GM23338 (cell line): ENCODE measurements at places on chromosomes 11 and 22. TPM values are rescaled to one million over a fixed set of nuclear protein-coding genes. Genes with fewer than 3 reads are reported as not detected.

DNA sequence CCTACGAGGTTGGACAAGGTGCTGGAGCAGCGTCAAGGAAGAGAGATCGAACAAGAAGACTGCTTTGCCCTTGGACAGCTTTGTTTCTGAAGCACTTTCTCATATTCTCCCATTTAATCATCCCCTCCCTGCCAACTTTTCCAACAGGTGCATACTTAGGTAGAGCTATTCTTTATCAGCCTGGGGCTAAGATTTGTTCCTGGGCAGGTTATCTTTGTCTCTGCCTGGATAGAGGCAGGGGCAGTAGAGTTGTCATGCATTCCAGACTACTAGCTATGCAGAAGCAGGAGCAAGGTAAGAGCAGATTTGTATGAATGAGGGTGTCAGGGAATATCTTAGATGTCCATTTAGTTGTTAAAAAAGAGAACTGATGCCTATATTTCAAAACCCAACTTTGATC lies 82.3 kb downstream of the PTPRJ start:
- DNase-seq: no peak
- no peaks in the 10 kb centered on the region for H3K36me3 ChIP-seq

DNA sequence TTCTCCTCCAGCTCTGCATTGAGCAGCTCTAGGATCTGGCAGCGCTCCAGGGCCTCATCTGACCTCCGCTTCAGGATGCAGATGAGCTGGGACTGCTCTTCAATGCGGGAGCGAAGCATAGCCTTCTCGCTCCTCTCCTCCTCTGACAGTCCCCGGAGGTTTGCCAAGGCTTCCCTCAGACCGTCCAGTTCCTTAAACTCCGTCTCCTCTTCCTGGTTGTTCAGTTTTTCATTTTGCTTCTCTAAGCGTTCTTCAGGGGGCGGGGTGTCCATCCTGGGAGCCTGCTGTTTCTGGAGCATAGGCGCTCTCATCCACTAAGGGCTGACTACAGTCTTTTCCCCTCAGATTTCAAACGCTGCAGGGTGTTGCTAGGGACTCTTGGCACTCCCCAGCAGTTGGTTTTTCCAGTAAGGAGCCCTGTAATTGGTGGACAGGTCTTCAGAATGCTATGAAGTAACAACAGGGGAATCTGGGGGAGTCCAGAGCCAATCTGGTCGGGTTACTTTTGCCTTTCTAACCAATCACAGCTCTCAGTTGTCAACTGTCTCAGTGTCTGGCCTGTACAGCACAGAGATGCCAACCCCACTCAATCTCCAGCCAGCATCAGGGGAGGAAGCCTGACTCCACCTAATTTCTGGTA lies at the start of gene CCDC89:
Gene CCDC89, minus strand, starts transcription at position 376 of the 640 bp plus-strand sequence. Its CDS starts 65 bp downstream, at position 311.
- H3K27ac ChIP-seq: no peak within 1 kb of the TSS
- H3K27me3 ChIP-seq: no peaks in the 10 kb centered on the region

DNA sequence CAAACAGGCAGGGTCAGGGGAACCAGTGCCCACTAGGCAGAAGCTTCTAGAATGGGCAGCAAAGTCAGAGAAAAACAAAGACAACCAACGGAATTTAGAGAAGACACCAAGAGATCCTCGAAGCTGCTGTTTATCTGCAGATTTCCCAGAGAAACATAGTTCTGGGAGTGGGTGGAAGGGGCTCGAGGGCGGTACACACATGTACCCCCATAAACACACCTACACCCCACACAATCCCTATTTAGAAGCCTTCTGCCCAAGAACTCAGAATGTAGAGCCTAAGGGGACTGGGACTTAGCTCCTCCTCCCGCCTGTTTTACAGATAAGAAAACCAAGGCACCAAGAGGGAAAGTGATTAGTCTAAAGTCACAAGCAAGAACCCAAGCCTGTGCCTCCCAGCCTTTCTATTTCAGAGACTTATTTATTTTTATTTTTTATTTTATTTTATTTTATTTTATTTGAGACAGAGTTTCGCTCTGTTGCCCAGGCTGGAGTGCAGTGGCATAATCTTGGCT lies 6.4 kb downstream of the NPTXR start:
- H3K27ac ChIP-seq: no peak overlapping the region
- no peaks in the 10 kb centered on the region for H3K36me3 ChIP-seq
- H3K4me1 ChIP-seq: peaks cover 19% of the 10 kb centered on the region

GRCh38 chr11:123357990-123358827 lies 71.9 kb upstream of the GRAMD1B start:
- H3K27me3 ChIP-seq: peaks cover 64% of the 10 kb centered on the region
- DNase-seq: peak; percentile 64
- peak overlapping the region; percentile 61 for H3K4me3 ChIP-seq

DNA sequence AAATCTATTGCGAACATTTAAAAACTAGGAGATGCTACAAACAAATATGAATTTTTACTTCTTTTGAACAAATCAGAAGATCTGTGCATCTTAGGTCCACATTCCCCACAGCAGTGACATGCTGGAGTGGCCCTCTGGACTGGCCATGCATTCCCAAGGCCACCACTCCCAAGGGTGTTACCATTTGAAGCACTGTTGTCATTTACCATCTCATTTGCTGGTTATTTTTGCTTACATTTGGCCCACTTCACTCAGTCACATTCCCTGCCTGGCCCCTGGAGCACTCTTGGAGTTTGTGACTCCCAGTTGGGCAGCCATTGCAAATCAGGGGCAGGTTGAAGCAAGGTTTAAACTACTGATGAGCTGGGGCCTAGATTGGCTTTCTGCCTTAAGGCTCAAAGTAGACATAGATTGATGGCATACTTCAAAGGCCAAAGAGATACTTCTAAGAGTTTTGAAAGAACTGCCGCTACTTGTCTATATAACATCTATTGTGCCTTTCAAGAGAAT lies 8.5 kb upstream of the ZNRF3 start:
- H3K4me3 ChIP-seq: no peak overlapping the region
- H3K36me3 ChIP-seq: no peaks in the 10 kb centered on the region
- no peaks in the 10 kb centered on the region for H3K27me3 ChIP-seq
- no peak for DNase-seq
- no peaks in the 10 kb centered on the region for H3K4me1 ChIP-seq

The RBMXL2 gene
- total RNA-seq: 0.17 TPM in 1 of 2 replicates, not detected in the other

DNA sequence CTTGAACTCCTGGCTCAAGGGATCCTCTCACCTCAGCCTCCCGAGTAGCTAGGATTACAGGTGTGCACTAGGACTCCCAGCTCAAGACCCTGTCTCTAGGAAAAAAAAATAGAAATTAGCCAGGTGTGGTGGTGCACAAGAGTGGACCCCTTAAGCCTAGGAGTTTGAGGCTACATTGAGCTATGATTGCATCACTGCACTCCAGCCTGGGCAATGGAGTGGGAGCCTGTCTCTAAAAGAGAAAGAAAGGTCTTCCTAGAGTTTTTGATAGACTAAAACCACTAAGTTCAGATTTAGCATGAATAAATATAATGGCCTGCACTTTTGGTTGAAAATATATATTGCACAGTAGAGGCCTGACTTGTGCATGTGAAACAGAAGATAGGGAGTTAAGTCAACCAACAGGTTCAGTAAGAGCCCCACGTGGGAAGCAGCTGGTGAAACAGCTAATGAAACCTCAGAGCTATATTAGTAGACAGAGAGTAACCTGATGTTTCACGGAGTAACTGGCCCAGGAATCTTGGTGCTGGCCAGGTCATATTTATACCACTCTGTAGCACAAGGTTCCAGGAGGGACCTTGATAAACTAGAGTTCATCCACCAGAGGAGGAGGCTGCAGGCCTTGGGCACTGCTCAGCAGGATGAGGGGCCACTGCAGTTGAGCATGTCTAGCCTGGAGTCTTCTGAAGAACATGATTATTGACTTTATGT lies 4.6 kb upstream of the MICAL3 start:
- no peak for DNase-seq
- H3K27ac ChIP-seq: no peak overlapping the region
- H3K36me3 ChIP-seq: no peaks in the 10 kb centered on the region
- peaks cover 34% of the 10 kb centered on the region for H3K27me3 ChIP-seq
- no peaks in the 10 kb centered on the region; the same call in 1 of the 2 replicates for H3K4me1 ChIP-seq

The CHRM4 gene
- 0.93 and 0.97 TPM in 2 replicates for total RNA-seq

The ARHGAP20 gene
- 0.31 and 0.54 TPM in 2 replicates for total RNA-seq

DNA sequence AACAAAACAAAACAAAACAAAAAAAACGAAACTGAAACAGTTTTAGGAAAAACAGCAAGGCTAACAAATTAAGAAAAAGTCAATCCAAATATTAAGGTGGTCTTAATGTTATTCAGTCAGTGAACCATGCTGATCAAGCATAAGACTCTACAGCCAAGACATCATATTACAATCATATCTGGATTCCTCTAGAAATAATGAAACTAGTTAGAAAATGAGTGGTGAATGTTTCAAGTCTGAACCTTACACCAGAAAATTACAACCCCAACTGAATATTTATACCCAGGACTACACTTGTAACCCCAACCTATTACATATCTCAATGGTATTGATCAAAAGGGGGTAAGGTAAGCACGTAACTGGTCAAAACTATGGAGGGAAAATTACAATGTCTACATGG lies 48.8 kb downstream of the ACAT1 start:
- H3K27ac ChIP-seq: no peak overlapping the region
- H3K4me3 ChIP-seq: no peak overlapping the region
- peaks cover 45% of the 10 kb centered on the region for H3K36me3 ChIP-seq
- no peaks in the 10 kb centered on the region for H3K27me3 ChIP-seq
- no peaks in the 10 kb centered on the region for H3K4me1 ChIP-seq

DNA sequence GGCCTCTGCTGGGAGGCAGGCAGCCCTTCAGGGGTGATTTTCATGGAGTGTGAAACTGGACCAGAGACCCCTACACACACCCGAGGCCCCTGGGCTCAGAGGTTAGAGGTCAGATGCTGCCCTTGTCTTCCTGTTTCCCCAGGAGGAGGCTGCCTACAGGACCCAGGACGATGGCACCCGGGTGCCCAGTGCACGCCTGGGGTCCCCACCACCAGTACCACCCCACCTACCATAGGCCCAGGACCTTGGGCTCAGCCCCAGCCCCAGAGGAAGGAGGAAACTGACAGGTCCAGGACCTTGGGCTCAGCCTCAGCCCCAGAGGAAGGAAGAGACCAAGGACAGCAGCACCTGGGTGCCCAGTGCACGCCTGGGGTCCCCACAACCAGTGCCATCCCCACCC lies 79.2 kb downstream of the BRD1 start:
- no peaks in the 10 kb centered on the region for H3K4me1 ChIP-seq
- no peak overlapping the region for H3K4me3 ChIP-seq
- 0 out of 2 replicates have a peak, but pooled peaks cover 6% of the 10 kb centered on the region for H3K36me3 ChIP-seq
- no peak overlapping the region for H3K27ac ChIP-seq
- H3K27me3 ChIP-seq: no peaks in the 10 kb centered on the region

DNA sequence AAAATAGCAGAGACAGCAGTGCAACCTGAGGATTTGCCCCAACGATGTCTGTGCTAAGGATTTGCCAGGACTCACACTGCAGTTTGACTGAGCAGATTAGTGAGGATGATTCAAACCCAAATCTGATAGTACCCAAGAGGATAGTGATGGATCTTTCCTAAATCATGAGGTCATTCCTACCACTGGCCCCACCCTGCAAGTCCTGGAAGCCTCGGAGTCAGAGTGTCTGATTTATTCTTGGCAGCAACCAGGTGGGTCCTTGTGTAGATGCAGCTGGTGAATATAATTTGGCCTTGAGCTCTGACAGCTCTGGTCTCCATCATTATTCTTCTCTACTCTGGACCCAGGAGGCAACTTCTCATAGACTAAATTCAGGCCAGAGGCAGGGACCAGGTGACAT lies 179.3 kb upstream of the RAG2 start:
- no peak overlapping the region for H3K27ac ChIP-seq
- no peak for DNase-seq
- H3K4me1 ChIP-seq: no peaks in the 10 kb centered on the region
- H3K4me3 ChIP-seq: no peak overlapping the region

The XNDC1N gene
- 13.0 and 19.5 TPM in 2 replicates for total RNA-seq

GRCh38 chr22:46563381-46564083 lies 26.1 kb upstream of the CELSR1 start:
- no peaks in the 10 kb centered on the region for H3K36me3 ChIP-seq
- no peaks in the 10 kb centered on the region for H3K27me3 ChIP-seq
- DNase-seq: peak; percentile 82
- no peaks in the 10 kb centered on the region for H3K4me1 ChIP-seq
- H3K4me3 ChIP-seq: no peak overlapping the region
- no peak overlapping the region for H3K27ac ChIP-seq

GRCh38 chr11:67057205-67057672 lies 592 bp downstream of the RHOD start:
- H3K27ac ChIP-seq: no peak overlapping the region
- H3K27me3 ChIP-seq: peaks cover 8% of the 10 kb centered on the region
- peak overlapping the region; percentile 74 for H3K4me3 ChIP-seq
- H3K36me3 ChIP-seq: no peaks in the 10 kb centered on the region
- DNase-seq: no peak

- H3K27me3 ChIP-seq: no peaks in the 10 kb centered on the region
- no peak overlapping the region for H3K4me3 ChIP-seq
- no peaks in the 10 kb centered on the region for H3K4me1 ChIP-seq
- H3K36me3 ChIP-seq: no peaks in the 10 kb centered on the region
Observed at GRCh38 chr11:1479006-1479677, 7.4 kb downstream of the MOB2 start.

The MUC6 gene
- total RNA-seq: not detected in 2 replicates

GRCh38 chr11:87083029-87083428 lies 45.3 kb downstream of the TMEM135 start:
- no peak overlapping the region for H3K27ac ChIP-seq
- H3K27me3 ChIP-seq: no peaks in the 10 kb centered on the region
- no peak overlapping the region for H3K4me3 ChIP-seq
- peak; percentile 63 for DNase-seq

The RASGRP2 gene
- 30.1 and 34.4 TPM in 2 replicates for total RNA-seq

The H19 gene
- total RNA-seq: 0.76 TPM in 1 of 2 replicates, not detected in the other

GRCh38 chr11:69962152-69962551 lies 116.0 kb upstream of the ANO1 start:
- H3K27me3 ChIP-seq: no peaks in the 10 kb centered on the region
- H3K4me1 ChIP-seq: peaks cover 15% of the 10 kb centered on the region
- H3K4me3 ChIP-seq: no peak overlapping the region
- H3K36me3 ChIP-seq: no peaks in the 10 kb centered on the region
- no peak overlapping the region for H3K27ac ChIP-seq

The ACR gene
- total RNA-seq: 2.2 TPM in 1 of 2 replicates, not detected in the other

DNA sequence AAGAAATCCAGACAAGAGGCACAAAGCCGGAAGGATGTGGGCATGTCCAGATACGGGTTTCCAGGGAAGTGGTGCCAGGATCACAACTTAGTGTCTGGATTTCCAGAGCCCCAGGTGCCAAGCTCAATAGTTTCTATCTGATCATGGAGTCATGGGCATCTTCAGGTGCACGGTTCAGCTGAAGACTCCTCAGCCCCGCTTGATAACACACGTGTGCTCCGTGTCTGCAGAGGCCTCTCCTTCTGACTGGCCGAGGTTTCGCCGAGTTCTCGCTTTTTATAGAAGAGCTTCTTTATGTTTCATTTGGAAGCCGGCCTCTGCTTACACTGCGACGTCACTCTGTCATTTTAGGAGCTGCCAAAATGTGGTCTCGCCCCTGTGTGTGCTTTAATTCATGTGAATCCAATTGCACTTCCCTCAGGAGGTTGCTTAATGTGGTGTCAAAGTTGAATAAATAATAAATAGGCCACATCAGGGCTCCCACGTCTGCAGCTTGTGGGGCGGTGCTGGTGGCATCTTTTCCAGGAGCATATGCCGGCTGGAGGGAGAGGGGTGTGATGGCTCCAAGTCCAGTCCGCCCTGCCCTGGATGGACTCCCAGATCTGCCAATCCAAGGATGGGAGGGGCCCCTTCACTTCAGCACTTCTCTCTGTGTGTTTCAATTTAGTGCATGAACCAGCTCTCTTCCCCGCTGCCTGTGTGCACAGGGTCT lies 1410.8 kb downstream of the TBC1D22A start:
- no peak for DNase-seq
- no peak overlapping the region for H3K4me3 ChIP-seq
- no peaks in the 10 kb centered on the region for H3K27me3 ChIP-seq
- no peak overlapping the region for H3K27ac ChIP-seq
- no peaks in the 10 kb centered on the region for H3K36me3 ChIP-seq
- H3K4me1 ChIP-seq: no peaks in the 10 kb centered on the region

The PAMR1 gene
- 2.5 and 3.1 TPM in 2 replicates for total RNA-seq

The MMP27 gene
- total RNA-seq: not detected in 2 replicates

- no peaks in the 10 kb centered on the region for H3K27me3 ChIP-seq
- H3K27ac ChIP-seq: peak overlapping the region; percentile 94
- peak overlapping the region; percentile 41 for H3K4me3 ChIP-seq
- DNase-seq: no peak
- H3K4me1 ChIP-seq: peaks cover 21% of the 10 kb centered on the region
Observed at GRCh38 chr11:5690216-5690615, 626 bp downstream of the TRIM22 start.
